Stimulated activated CD8-positive, alpha-beta memory T cell treated with anti-CD3 and anti-CD28 coated beads, Interleukin-2, amount 100 ng/mL, for 1 hour (primary cell): ENCODE measurements at places on chromosomes 4 and X.

DNA sequence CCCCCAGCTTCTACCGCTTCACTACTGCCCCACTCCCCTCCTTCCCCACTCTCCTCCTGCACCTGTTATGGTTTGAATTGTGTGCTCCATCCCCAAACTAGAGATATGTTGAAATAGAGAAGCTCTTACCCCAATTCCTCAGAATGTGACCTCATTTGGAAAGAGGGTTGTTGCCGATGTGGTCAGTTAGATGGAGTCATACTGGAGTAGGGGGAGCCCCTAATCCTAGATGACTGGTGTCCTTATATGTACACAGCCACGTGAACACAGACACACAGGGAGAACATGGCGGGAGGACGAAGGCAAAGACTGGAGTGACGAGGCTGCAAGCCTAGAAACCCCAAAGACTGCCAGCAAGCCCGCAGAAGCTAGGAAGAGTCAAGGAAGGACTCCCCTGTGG is 84.3 kb downstream of the FHDC1 start:
- DNase-seq: no peak

GRCh38 chr4:66863481-66863880 is 681.8 kb downstream of the CENPC start:
- no peak for DNase-seq

DNA sequence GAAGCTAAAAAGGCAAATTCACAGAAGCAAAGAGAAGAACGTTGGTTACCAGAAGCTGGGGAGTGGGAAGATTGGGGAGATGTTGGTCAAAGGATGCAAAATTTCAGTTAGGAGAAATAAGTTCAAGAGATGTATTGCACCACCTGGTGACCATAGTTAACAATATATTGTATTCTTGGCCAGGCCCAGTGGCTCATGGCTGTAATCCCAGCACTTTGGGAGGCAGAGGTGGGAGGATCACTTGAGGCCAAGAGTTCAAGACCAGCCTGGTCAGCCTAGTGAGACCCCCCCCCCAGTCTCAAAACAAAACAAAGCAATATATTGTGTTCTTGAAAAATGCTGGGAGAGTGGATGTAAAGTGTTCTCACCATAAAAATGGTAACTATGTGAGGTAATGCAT is 67.9 kb downstream of the TAB3 start:
- DNase-seq: no peak

GRCh38 chr4:183288955-183289354 is 31.1 kb downstream of the CLDN22 start:
- DNase-seq: no peak

DNA sequence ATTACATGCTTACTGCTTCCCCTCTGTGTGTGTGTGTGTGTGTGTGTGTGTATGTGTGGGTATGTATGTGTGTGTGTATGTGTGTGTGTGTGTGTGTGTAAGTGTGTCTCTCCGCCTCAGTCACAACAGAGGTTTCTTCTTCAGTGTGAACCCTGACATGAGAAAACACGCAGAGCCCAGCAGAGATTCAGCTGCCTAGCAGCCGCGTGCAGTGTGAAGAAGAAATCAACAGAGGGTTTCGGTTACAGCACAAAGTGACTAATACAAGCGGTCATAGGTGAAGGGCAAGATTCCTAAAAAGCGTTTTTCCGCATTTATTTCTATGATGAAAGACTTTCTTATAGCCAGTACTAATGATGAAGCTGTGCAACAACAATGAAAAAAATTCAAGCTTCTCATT is 55.3 kb upstream of the ZFP42 start:
- DNase-seq: no peak

DNA sequence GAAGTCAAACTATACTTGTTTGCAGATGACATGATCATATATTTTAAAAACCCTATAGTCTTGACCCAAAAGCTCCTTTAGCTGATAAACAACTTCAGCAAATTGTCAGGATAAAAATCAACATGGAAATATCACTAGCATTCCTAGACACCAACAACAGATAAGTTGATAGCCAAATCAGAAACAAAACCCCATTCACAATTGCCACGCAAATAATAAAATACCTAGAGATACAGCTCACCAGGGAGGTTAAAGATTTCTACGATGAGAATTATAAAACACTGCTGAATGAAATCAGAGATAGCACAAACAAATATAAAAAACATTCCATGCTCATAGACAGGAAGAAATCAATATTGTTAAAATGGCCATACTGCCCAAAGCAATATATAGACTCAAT is 605.0 kb upstream of the GRIA3 start:
- DNase-seq: no peak

GRCh38 chr4:6676722-6677558 is 16.7 kb upstream of the S100P start:
- no peak for DNase-seq

DNA sequence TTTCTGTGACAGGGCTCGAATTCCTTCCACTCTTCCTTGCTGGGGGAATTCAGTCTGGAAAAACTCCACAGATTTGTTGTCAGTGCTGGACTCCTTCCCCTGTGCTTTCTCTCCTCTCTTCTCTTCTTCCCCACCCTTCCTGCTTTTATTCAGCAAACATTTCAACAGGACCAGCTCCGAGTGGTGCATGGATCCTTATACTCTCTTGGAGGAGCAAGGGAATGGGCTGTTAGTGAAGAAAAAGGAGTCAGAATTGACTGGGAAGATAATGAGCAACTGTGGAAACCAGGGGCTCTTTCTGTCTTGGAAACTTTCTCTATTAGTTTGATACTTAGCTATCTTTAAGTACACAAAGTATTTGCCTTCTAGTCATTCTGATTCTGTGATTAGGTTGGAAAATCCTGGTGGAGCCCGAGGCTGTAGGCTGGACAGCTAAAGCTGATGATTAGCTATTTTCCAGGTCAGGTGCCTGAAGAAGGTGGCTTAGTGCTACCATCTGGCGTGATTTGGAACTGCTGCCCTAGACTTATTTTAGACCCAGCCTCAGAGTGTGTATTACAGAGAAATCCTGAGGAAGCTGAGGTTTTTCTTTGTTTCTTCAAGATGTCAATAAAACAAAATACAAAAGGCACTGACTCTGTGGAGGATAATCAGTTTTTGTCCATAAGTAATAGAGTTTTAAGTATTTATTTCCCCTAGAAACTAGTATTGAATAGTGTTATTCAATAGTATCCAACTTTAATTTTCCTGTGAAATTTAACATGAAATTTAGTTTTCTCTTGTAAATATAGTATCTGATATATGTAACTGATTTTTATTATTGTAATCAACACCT is 38.4 kb downstream of the NAP1L5 start:
- no peak for DNase-seq

DNA sequence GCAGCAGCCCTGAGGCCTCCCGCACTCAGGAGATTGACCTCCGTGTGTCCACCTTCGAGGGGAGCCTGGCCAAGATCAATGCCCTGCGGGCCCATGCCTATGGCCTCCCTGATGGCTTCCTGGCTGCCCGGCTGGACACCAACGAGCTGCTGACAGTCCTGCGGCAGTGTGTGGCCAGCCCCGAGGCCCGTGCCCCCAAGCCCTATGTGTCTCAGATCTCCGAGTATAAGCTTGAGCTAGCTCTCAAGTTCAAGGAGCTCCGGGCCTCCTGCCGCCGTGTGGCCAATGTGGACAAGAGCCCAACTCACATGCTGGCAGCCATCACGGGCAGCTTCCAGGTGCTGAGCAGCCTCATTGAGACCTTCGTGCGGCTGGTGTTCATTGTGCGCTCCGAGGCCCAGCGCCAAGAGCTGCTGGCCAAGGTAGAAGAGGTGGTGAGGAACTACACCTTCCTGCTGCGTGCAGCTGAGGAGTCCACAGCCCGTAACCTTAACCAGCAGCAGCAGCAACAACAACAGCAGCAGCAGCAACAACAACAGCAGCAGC is 25.5 kb upstream of the PRPS1 start:
- DNase-seq: no peak
